ENCODE measurements at places on chromosomes 3 and 15.
A peak's percentile ranks its signal among the peaks of the same experiment; 100 is the strongest.

GRCh38 chr3:61946570-61947324, 385.4 kb downstream of the PTPRG start:
- DNase-seq = no peak

GRCh38 chr3:194485881-194486539, 792 bp downstream of the ATP13A3 start:
- no peak for DNase-seq

DNA sequence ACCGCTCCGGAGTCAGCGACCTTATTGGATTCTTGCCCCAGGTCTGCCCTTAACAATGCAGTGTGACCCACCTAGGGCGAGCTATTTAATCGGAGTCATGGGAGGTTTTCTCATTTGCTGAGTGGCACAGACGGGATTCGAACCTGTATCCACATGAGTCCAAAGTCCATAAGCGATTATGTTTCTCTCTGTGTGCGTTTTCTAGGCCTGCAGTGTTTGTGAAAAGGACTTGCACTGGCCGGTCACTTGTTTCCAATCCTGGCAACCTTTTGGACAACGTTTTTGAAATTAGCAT, 691 bp upstream of the HDGFL3 start:
- no peak for DNase-seq

- DNase-seq = no peak
Observed at GRCh38 chr3:76997733-76998132, 42.2 kb upstream of the ROBO2 start.

DNA sequence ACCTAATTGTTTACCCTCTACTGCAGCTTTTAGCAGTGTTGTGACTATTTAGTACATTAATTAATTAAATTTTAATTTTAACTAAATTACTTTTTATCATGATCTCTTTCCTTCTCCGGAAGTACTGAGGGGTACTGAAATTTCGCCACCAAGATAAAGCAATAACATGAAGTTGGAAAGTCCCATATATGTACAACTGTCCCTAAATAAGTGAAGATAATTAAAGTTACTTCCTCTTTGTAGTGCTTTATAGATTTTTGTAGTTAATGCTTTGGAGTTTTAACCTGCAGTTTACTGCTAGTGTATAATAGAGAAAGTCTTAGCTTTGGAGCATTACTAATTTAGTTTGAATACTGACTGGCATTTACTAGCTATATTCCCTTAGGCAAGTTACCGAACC, 325.3 kb downstream of the NAALADL2 start:
- no peak for DNase-seq

- DNase-seq = no peak
Observed at GRCh38 chr3:97991293-97991682, 19.1 kb upstream of the RIOX2 start.

DNA sequence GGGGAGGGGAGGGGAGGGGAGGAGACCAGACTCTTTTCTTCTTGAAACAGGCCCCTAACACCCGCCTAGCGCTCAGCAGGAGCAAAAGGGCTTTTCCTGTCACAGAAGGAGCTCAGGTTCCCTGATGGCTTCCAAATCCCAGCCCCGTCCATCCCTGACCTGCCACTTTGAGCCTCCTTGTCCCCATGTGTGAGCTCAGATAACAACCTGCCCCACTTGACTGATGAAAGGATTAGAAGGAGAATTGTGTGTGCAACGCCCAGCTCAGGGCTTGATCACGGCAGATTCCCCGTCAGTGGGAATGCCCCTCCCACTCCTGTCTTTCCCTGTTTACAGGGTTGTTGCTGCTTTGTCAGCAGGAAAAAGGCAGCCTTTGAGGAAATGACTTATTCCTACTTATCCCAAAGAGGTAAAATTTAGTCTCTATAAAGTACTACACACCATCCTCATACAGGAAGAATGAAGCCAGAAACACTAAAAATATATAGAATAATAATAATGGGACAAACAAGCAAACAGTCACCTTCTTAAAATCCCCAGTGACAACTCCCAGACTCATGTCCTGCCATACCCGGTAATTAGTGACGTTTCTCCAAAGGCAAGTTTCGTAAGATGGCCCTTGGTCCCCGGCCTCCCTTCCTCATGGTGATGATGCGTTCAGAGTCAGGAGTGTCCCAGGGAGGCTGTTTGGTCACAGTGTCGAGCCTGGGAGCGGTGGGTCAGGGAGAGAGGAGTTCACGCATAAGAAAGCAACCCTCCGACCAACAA, 6.1 kb upstream of the LRRC15 start:
- no peak for DNase-seq

GRCh38 chr15:40420793-40421192, 15.2 kb downstream of the IVD start:
- DNase-seq = no peak

GRCh38 chr3:9721015-9721699, 10.4 kb upstream of the BRPF1 start:
- no peak for DNase-seq

DNA sequence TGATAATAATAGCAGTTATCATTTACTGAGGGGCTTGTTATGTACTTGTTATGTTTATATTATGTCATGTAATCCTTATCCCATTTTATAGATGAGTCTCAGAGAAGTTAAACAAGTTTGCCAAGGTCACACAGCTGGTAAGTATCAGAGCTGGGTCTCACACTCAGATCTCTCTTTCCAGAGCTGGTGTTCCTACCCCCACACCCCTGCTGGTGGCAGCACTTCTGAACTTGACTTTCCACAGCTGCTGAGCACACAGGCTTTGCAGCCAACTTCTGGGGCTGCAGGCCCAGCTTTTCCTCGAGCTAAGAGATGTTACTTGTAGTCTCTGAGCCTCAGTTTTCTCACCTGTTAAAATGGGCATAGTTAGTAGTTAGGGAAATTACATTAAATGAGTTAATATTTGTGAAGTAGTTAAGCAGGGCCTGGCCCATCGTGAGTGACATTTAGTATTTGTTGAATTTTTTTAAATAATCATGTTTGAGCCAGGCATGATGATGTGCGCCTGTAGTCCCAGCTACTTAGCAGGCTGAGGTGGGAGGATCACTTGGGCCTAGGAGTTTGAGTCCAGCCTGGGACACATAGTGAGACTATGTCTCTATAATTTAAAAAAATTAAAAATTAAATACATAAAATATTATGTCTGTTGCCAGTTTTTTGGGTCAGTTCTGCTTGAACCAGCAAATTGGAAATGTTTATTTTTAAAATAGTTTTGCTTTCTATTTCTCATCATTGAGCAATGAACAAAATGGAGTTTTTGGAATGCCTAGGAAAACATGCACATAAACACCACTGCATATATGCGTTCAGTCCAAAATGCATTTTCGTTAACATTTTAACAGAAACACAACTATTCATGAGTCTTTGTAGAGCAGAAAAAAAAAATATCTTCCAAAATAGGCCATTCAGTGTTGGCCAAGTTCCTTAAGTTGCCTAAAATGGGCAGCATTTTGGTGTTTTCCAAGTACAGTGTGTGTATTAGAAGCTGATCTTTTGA, 87.3 kb downstream of the SMAD6 start:
- DNase-seq = peak; percentile 59

DNA sequence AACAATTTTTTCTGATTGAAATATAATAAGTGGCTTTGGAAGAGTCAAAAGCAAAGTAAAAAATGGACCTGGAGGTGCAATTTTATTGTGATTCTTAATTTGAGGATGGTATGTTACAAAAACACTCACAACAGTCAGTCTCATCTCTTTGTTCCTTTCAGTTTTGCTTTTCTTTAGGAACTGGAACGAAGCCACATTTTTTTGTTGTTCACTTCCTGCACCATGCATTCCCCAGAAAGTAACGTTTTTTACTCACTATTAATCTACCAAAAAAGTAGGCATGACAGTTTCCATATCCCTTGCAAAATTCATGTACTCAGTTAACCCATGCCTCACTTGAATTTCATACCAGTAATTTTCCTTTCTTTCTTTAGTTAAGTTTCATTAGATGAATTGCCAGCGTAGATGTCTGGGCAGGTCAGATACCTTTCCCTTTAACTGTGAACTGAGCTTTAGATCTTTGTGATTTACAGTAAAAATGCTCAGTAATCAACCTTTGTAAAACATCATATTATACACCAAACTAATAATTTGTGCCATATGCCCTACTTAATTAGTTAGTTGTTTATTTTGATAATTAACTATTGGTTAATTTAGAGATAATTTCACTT, 384.3 kb downstream of the ROBO1 start:
- DNase-seq = peak; percentile 11

GRCh38 chr3:193822492-193823212, 229.6 kb downstream of the OPA1 start:
- DNase-seq = peak; percentile 24

DNA sequence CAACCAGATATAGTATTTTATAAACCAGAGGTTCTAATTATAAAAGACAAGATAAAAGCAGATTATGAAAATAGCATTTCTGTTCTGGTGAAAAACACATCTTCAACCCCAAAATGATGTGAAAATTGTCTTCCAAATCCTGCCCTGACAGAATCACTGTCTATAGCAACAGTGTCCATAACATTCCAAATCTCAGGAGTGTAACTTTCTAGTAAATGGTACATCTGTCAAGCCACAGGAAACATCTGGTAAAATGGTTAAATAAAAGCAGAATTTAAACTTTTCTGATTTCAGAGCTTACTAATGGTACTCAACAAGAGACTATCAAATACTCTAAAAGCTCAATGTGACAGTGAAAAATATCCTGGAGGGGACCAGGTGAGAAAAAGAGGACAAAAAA, 60.5 kb downstream of the VGLL4 start:
- DNase-seq = no peak

DNA sequence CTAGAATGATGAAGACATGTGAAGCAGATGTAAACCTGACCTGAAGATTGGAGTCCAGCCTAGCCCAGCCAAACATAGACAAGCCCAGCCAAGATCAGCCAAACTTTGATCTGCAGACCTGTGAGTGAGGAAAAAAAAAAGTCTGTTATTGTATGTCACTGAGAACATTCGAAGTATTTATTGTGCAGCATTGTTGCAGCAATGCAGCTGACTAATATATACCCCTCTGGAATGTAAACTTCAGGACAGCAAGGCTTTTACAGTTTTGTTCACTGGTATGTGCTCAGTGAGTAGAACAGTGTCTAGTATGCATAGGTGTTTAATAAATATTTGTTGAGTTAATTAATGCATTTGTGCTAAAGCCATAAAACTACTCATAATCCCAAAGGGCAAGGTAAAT, 23.4 kb downstream of the TMEM202 start:
- DNase-seq = no peak

DNA sequence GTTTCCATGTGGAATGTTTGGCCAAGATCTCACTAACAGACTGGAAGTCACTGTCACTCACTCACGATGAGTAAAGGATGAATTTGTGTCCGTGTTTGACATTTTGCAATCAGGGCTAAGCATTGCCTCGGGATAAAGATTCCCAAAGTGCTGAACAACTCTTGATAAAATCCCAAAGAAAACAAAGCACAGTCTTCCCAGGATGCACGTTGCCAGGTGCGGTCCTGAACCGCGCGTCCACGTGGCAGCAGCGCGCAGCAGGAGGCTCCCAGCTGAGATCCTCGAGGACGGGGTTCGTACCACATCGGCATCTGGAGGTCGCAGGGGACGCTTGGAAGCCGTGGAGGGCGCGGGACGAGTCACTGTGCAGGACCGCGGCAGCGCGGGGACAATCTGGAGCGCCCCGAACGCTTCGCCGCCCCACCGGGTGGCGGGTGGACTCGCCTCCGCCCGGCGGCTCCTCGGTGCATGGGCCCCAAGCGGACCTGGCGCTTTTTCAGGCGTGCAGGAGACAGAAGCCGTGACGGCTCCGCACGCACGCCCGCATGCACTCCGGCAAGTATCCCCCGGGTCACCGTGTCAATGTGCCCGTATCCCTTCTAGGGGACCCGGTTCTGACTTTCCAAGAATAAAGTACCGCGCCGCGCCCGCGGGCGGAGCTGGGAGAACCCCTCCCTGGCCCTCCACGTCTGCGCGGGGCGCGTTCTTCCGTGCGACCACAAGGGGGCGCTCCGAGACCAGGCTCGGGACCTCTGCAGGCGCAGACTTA, 17.7 kb downstream of the CPN2 start:
- DNase-seq = peak; percentile 72

DNA sequence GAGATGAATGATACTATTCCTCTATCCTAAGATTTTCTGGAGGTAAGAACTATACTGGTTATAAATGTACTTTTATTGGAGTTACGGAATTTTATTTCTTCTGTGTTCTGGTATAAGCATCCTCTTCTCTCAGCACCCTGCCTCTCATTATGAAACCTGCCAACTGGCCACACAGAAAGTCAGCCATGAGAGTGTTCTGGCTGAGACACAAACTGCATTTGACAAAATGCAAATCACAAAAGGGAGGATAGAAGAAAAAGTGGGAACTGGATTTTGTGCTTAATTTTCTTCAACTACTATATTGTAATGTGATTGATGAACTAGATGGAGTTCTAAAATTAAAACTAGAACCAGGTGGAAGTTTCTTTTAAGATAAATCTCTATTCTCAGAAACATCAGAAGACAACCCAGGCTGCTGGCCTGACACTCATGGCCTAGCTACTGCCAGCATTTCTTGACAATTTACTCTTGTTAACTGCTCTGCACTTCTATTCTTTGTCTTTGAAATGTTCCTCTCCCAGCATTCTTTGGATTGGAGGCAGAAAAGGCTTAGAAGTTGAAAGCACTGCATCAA, 143.1 kb downstream of the WDR76 start:
- DNase-seq = no peak

- DNase-seq = no peak
Observed at GRCh38 chr3:192216067-192216466, 511.3 kb downstream of the FGF12 start.

- no peak for DNase-seq
Observed at GRCh38 chr15:80852676-80853075, 73.5 kb downstream of the CEMIP start.

GRCh38 chr3:16877911-16878310, 6.8 kb upstream of the PLCL2 start:
- DNase-seq = no peak

- no peak for DNase-seq
Observed at GRCh38 chr3:174725303-174725702, 133.8 kb upstream of the NAALADL2 start.

DNA sequence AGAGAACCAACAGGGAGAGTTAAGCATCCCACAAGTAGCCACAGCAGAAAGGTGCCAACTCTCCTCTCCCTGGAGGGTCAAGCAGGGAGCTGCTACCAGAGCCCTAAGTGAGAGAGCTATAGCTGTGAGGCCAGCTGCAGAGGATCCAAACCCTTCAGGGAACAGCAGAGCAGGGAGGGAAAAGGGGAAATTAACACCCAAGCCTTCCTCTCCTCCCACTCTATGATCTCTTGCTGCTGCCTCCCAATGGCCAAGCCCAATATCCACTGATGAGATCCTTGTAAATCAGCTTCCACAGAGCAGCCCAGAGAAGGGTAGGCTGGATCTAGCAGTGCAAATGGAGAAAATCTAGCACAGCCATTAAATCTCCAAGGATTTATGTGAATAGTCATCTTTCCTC, 68.2 kb upstream of the THBS1 start:
- DNase-seq = no peak
